ENCODE measurements at places on chromosomes 4 and X.
A peak's percentile ranks its signal among the peaks of the same experiment; 100 is the strongest.

- DNase-seq, result no peak
Measured at GRCh38 chr4:38716256-38716655, 52.3 kb downstream of the KLF3 start.

DNA sequence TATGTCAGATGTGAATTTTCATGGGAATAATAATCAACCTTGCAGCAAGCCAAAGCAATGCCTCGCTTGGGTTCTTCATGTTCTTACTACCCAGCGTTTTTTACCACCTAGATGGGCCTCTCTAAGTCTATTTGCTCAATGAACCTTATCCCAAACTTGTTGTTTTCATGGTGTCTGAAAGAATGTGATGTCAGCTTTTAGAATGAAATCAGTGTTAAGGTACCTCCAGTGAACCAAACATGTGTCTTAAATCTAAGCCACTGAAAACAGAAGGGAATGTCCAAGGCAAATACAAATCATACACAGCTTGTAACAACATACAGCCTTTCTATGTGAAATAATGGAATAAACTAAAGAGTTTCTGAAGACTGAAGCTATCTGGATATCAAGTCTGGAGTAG is 6.7 kb downstream of the EPGN start:
- DNase-seq, result no peak

DNA sequence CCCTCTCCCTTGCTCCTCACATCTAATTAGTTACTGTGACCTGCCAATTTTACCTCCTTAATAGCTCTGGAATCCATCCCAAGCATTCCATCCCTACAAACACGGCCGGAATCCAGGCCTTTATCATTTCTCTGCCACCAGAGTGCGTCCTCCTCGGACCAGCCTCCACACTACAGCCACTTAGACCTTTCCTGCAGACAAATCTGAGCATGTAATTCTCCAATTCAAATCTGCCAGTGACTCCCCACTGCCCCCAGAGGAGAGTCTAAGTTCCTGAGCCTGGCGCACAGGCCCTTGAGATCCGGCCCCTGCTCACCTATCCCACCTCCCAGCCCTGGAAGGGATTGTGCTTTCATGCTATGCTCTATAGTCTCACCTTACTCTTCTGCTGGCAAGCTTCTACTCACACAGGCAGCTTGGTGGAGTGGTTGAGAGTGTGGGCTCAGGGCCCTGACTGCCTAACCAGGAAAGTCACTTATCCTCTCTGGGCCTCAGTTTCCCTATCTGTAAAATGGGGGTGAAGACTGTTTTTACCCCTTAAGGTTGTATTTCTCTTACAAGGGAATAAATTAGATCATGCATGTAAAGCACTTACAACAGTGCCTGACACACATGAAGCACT is 31.2 kb downstream of the PJA1 start:
- no peak for DNase-seq

GRCh38 chr4:101284546-101284945 is 62.8 kb downstream of the PPP3CA start:
- DNase-seq, result no peak

GRCh38 chrX:12162420-12162819 is 24.1 kb downstream of the FRMPD4 start:
- DNase-seq, result no peak

DNA sequence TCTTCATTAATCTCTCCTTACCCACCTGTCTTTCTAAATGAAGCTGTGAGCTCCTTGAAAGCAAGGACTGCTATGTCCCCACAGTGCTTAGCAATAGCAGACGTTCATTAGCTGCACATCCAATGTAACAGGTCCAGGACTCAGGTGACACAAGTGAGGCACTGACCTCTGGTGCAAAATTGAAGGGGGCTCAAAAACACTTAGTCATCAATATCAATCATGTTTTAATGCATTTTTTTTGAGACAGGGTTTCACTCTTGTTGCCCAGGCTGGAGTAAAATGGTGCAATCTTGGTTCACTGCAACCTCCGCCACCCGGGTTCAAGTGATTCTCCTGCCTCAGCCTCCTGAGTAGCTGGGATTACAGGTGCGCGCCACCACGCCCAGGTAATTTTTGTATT is 56.1 kb upstream of the ADGRG2 start:
- DNase-seq, result no peak

DNA sequence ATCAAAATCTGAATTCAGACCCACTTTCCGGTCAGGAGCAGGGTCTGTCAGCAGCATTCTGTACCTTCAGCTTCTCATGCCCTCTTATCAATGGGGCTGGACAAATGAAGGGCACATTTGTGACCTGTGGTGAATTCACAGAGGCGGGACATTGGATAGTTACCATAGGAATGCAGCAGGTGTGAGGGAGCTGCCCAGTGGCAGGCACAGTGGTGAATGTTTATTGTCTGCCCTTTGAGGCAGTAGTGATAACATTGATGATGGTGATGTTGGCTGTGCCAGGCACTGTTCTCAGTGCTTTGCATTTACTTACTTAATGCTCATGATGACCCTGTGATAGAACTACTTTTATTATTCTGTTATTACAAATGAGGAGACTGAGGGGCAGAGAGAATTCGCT is 101.2 kb upstream of the KIT start:
- no peak for DNase-seq

GRCh38 chr4:108512615-108513505 is 107.5 kb upstream of the RPL34 start:
- DNase-seq, result peak; percentile 47

DNA sequence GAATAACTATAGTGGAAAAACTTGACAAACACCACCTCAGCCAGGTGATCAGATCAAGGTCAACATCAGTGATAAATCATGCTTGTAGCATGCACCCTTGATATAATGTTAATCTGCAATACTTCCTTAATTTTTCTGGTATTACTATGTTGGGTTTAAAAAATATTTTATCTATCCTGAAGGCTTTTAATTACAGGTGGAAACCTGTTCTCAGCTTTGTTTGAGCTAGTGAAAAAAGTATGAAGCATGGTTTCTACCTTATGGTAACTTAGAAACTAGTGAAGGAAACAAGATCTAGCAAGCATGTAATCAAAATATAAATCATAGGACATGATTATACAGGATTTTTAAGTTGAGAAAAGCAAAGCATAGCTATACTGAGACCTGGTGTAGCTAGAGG is 26.6 kb downstream of the MAOA start:
- DNase-seq, result no peak

DNA sequence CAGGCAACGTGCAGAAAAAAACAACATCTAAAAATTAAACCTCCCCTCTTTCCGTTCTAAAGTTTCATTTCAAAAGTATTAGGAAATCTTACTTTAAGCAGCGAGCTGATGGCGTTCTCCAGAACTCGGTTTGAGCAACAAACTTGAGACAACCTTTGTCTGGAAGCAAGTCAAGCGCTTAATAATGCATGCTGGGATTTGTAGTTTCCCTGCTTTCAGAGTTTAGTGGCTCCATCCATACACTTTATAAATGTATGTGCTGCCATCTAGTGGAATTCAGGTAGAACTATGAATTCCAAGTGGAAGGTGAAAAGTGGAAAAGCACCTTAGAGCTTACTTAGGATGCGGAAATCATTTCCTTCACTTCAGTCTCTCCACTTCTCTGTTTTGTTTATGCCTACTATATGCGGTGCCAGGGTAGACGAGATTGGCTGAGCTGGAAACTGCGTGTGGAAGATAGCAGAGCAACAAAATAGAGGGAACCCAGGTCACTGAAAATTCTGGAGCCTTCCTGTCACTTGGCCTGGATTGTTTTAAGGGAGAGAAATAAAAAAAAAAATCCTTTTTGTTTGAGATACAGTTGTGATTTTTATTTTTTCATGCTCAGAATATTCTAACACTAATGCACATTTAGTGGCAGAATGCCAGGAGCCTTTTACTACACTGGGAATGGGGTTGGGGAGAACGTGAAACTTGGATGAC is at the start of gene BDH2:
TSS of gene BDH2 (minus strand) at position 144 of the 702 bp plus-strand sequence. CDS start 3,580 bp downstream, outside the sequence.
- DNase-seq, result peak; percentile 74

Measured in CD4-positive, alpha-beta T cell treated with Interferon alpha-2 for 1 hour (primary cell).